ENCODE measurements at places on chromosomes 12 and 14.

- no peak for DNase-seq
Measured at GRCh38 chr12:26029736-26030022, 71.2 kb downstream of the RASSF8 start.

DNA sequence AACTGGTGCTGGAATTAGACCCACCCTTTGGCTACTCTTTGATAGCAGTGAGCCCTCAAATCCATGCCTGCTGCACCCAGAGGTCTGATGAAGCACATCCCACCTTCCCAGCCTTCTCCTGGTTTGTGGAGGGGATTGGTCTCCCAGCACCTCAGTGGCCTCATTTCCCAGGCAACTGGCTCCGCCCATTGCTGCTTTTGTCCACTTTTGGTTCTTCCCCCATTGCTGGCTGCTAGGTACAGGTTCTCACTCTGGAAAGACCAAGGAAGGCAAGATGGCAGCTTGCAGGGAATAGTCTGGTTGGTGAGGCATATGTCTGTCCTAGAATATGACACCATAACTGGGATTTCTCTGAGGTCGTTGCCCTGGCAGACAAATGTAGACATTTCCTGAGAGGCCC is 10.2 kb upstream of the KRT5 start:
- DNase-seq = no peak

- no peak for DNase-seq
Measured at GRCh38 chr12:89882050-89882449, 173.4 kb upstream of the ATP2B1 start.

- DNase-seq = no peak
Measured at GRCh38 chr12:117481470-117481869, 120.0 kb upstream of the NOS1 start.

GRCh38 chr14:21256539-21257393 is 12.5 kb downstream of the HNRNPC start:
- DNase-seq = no peak

- DNase-seq = no peak
Measured at GRCh38 chr14:92513966-92514843, 624 bp downstream of the RIN3 start.

DNA sequence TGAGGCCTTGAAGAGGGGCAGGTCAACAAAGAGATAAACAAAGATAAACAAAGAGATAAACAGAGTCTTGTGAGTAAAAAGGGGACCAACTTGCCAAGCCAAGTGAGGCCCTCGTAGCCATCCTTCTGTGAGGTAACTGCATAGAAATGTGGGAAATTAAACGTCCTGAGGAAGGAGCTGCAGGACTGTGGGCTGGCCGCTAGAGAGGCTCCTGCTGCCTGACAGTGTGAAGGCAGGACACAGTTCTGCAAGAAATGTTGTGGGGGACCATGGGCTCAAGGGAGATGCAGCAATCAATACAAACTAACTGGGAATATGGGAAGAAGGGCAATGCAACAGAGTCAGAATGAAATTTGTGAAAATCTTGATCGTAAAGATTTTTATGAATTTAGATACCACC is 91.9 kb downstream of the SLC8A3 start:
- DNase-seq = no peak

GRCh38 chr14:100844082-100844408 is 18.1 kb downstream of the MEG3 start:
- no peak for DNase-seq

- no peak for DNase-seq
Measured at GRCh38 chr12:51386351-51386750, 4.9 kb downstream of the GALNT6 start.

DNA sequence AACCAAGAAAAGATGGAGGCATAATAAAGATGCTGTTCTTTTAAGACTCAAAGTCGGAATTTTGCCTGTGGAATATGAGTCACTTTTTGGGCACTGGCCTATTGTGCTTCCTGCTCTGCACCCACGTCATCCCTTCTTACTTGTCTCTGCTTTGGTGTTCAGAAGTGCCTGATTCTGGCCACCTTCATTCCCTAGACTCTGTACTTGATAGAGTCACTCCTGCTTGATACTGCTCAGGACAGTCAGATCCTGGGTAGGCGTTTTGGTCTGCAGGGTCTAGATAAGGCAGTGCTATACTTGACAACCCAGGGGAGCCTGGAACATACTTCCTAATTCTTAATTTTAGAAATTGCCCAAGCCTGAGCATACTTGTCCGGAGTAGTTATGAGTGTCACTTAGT is 1.9 kb downstream of the LRRK2 start:
- DNase-seq = peak; percentile 44

DNA sequence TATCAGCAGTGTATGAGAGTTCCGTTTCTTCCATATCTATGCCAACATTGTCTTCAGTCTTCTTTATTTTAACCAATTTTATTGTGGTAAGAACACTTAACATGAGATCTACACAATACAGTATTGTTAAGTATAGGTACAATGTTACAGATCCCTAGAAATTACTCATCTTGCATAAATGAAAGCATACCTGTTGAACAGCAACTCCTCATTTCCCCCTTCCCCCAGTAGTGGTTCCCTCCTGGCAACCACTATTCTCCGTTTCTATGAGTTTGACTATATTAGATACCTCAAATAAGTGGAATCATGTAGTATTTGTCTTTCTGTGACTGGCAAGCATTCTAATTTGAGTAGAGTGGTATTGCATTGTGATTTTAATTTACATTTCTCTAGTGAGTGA is 150.5 kb downstream of the CRADD start:
- no peak for DNase-seq

DNA sequence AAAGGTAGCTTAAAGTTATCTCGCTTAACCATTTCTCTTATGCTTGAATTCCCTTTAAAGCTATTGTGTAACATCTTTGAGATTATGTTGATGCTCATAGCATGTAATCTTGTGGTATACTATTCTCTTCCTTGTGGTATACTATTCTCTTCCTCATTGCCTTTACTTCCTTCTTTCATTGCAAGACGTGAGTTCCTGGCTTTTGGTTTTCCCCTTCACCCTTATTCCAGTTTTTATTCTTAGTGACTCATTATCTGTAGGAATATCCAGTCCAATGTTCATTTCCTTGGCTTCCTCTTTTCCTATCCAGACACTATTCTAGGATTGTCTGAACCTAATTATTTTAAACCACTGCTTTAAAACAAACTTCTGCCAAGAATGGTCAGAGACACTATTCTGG is 564.0 kb downstream of the CCER1 start:
- no peak for DNase-seq

DNA sequence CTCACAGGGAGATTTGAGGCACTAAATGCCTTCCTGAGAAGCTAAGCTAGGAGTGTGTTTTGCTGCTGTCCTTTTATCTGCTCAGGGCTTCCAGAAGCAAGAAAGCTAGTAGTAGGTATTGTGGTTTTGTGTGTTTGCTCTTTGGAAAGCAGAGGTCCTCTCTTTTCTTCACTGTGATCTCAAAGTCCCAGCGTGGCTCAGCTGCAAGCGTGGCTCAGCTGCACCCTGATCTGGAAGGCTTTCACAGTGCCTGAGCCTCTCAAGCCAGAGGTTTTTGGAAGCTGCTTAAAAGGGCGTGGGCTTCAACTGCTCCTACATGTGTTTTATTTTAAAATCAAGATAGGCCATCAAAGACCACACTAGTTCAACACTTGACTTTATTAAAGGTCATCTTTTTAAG is 337.4 kb upstream of the RGS6 start:
- no peak for DNase-seq

- DNase-seq = no peak
Measured at GRCh38 chr12:128914908-128915563, 61.8 kb downstream of the GLT1D1 start.

GRCh38 chr14:49594347-49595091 is 4.2 kb upstream of the LRR1 start:
- no peak for DNase-seq

DNA sequence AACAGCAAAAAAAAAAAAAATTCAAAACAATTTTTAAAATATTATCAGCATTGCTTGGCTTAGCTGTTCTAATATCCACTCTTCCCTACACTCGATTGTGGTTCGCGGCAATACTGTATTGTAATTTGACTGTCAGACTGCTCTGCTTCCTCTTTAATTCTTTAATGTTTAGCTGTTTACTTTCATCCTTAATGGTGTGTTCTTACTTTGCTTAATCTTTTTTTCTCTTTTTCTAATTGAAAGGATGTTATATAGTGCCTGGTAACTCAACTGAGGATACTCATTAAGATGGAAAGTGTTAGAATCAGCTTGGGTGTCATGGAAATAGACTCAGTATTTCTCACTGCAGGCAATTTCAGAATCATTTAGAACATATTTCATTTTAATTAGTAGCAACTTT is 2.0 kb downstream of the ANO4 start:
- no peak for DNase-seq

- DNase-seq = no peak
Measured at GRCh38 chr14:42628602-42629001, 1021.9 kb downstream of the LRFN5 start.

DNA sequence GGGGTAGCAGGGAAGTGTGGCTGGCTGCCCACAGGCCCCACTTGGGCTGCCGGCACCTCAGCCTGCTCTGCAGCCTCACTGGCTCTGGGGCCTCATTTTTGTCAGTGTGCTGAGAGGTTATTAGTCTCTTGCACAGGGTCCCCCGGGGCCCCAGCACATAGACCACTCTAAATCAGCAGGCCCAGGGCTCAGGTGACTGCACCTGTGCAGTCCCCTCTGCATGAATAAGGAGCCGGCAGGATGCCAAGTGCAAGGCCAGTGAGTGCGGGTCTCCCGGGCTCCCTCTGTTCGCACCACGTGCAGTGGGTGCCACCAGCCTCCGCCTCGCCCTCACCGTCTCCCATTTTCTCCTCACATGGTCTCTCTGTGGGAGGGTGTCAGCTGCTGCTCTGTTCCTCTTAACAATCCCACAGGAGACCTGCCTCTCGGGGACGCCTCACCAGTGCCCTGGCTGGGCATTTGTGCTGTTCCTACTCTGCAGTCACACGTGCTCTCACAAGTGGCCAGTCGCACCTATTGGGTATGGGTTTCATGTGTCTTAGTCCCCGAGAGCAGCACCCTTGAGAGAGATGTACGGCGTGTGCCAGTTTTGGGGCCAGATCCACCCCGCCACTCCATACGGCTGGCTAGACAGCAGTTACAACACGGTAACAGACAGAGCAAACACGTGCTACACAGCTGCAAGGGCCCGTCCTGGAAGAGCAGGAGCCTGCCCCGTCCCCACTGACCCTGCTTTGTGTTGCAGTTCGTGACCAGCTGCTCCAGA is 40.4 kb downstream of the MMAB start:
- no peak for DNase-seq

DNA sequence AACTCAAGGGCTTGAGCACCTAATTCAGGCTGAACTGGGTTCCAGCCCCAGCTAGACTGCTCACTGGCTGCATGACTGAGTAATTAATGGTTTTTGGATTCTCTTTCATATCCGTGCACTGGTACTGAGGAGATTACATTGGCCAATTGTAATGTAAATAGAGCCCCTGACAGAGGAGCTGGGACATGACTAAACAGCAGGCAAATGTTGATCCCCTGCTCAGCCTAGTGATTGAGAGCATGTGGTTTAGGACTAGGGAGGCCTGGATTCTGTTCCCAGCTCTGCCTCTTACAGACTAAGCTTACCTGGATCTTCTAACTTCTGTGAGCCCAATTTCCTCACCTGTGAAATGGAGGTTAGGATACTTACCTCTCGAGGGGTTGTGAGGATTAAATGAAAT is 204.3 kb downstream of the ESR2 start:
- DNase-seq = no peak

GRCh38 chr12:447141-447540 is 12.6 kb upstream of the B4GALNT3 start:
- no peak for DNase-seq

- no peak for DNase-seq
Measured at GRCh38 chr12:5101686-5102085, 58.0 kb downstream of the KCNA5 start.

DNA sequence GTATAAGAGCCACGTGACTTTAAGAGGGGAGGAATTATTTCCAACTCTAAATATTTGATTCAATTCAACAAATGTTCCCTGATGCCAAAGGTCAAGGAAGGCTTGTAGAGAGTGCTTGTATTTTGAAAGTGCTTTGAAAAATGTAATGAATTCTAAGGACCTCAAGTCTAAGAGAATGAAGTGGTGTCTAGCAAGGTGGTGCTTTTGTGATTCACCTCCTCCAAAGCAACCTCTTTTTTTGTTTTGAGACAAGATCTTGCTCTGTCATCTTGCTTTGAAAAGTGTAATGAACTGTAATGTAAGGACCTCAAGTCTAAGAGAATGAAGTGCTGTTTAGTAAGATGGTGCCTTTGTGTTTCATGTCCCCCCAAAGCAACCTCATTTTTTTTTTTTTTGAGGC is 13.7 kb downstream of the AK7 start:
- no peak for DNase-seq

- DNase-seq = no peak
Measured at GRCh38 chr14:95833429-95833828, 43.2 kb upstream of the TUNAR start.

DNA sequence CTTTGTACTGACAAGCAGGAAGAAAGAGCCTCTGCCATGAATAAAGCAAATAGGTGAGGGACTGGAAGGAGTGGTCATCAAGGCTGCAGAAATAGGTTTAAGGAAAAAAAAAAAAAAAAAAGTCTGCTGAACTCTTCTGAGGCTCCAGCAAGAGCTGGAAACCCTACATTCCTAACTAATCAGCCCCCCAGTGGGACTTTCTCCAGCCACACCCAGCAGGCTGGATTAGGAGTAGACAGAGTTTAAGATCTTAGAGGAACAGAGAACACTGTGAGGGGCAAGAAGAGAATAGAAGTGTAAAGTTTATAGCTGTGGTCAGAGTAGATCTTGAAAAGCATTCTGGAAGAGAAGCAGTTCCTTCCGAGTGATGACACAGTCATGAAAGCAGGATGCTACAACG is 66.4 kb downstream of the ATXN2 start:
- no peak for DNase-seq

- DNase-seq = no peak
Measured at GRCh38 chr12:18483698-18484325, 222.5 kb downstream of the PIK3C2G start.

DNA sequence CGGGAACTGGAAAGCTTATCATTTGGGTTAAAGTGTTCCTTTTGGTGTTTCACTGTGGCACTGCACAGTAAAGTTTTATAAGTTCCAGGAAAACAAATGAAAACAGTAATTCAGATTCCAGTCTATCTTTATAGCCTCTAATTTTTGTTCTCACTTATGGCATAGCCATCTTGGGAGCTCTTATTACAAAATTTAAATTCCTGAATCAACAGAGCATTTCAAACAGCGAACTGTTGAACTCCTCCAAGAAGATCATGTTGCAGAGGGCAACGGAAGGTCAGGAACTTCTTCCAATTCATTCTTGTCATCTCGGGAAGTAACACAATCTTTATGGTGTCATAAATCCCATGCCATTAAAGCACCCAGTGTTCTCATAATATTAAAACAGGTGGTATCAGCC is 229.1 kb downstream of the KCNC2 start:
- no peak for DNase-seq

- no peak for DNase-seq
Measured at GRCh38 chr14:72612041-72612440, 281.9 kb downstream of the DPF3 start.

All from psoas muscle (tissue), 8 donors.